ENCODE measurements at places on chromosomes 11 and 22. TPM values are rescaled to one million over a fixed set of nuclear protein-coding genes. Genes with fewer than 3 reads are reported as not detected.

DNA sequence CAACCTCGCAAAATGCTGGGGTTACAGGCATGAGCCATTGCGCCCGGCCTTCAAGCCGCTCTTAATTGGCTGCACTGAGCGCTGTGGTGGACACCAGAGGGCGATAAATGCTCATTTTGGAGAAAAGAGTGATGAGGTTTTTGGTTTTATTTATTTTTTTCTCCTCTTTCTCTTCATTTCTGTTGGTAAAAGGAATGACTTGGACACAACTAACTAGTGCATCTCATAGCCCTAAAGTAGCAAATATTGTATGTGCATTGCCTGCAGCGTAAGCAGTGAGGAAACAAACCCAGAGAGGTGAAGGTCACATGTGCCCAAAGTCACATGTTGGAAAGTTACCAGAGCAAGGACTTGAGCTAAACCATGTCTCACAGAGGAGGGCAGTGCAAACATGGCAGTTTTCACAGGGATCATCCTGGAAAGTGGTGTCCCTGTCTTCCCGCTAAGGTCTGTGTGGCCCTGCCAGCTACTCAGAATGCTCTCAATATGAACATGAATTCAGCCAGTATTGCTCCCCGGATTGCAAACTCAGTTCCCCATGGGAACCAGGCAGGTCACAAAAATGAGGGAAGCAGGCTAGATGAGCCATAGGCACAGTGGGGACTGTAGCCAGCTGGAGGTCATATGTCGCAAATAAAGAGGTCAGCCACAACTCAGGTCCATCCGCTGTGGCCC, 8.6 kb upstream of the CD82 start:
- H3K36me3 ChIP-seq: no peaks in the 10 kb centered on the region
- no peak overlapping the region for H3K27ac ChIP-seq
- peaks cover 8% of the 10 kb centered on the region for H3K4me1 ChIP-seq
- H3K27me3 ChIP-seq: peaks cover 21% of the 10 kb centered on the region
- H3K4me3 ChIP-seq: no peak overlapping the region

Gene SYT13
- 36.8 TPM for total RNA-seq

DNA sequence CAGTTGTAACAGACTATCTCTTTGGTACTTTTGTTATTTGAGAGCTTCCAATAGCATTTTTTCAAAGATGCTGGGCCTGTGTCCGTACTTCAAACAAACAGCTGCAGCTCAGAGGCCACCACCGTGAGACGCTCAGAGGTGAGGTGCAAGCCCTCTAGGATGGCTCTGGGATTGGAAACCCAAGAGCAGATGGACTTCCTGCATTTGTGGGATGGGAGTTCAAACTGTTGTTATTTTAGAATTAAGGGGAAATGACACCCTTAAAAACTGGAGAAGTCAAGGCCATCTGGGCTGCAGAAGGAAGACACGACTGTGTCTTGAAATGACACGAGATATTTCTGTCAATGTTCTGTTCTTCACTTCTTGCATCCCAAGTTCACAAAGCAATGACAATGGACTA, 9.2 kb upstream of the IL10RA start:
- no peaks in the 10 kb centered on the region for H3K36me3 ChIP-seq
- no peak overlapping the region for H3K4me3 ChIP-seq
- DNase-seq: no peak
- peaks cover 25% of the 10 kb centered on the region for H3K27me3 ChIP-seq
- H3K4me1 ChIP-seq: peaks cover 16% of the 10 kb centered on the region
- H3K27ac ChIP-seq: no peak overlapping the region

DNA sequence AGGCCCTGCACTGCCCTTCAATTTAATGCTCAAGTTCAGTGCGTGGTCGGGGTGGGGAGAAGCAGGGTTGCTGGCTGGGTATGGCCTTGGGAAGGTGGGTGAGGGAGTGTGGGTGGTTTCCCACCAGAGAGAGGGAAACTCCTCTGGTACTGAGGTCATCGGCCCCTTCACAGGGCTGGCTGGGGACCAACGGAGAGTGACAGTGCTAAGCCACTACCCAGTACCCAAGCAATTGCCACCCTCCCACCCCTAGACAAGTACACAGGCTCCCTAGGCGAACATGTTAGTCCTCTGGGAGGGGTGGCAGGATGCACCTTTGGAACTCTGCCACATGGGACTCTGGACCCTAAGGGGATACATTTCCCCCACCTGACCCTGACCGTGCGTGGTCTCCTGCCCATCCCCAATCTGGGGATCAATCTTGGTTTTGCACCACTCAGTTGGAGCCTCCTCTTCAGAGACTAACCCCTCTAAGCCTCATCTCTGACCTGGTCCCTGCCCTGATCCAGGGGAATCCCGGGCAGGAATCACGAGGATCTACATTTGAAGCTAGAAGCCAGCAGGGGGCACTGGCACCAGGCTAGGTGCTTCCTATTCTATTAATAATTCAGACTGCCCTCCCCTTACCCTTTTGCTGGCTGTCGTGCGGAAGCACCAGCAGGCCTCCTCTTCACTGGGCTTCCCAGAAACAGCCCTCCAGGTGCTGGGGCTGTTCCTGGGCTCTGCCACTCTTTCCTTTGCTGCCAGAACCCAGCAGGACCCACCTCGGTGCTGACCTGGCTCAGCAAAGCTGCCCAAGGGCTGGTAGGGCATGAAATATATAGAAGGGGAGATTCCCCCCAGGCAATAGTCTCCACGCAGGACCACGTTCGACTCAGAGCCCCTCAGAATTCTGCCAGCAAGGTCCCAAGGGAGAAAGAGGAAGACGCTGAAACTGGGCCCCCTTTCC, 377.7 kb downstream of the TENM4 start:
- no peak overlapping the region for H3K4me3 ChIP-seq
- H3K27me3 ChIP-seq: peaks cover 55% of the 10 kb centered on the region
- no peak overlapping the region for H3K27ac ChIP-seq
- no peaks in the 10 kb centered on the region for H3K4me1 ChIP-seq
